ENCODE measurements at places on chromosomes 1 and 21. TPM values are rescaled to one million over a fixed set of nuclear protein-coding genes. Genes with fewer than 3 reads are reported as not detected.

GRCh38 chr1:89574621-89575020, 50.0 kb downstream of the LRRC8B start:
- no peak for DNase-seq

GRCh38 chr1:10511494-10511885, 36.7 kb downstream of the PEX14 start:
- no peak for DNase-seq

DNA sequence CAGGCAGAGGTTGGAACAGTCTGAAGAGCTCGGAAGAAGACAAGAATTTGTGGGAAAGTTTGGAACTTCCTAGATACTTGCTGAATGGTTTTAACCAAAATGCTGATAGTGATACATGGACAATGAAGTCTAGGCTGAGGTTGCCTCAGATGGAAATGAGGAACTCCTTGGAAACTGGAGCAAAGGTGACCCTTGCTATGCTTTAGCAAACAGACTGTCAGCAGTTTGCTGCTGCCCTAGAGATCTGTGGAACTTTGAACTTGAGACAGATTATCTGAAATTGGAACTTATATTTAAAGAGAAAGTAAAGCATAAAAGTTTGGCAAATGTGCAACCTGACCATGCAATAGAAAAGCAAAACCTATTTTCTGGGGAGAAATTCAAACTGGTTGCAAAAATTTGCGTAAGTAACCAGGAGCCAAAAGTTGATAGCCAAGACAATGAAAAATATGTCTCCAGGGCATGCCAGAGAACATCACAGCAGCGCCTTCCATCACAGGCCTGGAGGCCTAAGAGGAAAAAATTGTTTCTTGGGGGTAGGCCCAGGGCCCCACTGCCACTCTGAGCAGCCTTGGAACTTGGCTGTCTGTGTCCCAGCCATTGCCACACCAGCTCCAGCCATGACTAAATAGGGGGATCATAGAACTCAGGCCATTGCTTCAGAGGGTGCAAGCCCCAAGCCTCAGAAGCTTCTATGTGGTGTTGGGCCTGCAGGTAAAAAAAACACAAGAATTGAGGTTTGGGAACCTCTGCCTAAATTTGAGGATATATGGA, 675.3 kb downstream of the LTN1 start:
- no peak for DNase-seq

GRCh38 chr21:34046917-34047316, 26.5 kb upstream of the MRPS6 start:
- DNase-seq = no peak

GRCh38 chr1:75203415-75204277, 69.5 kb downstream of the LHX8 start:
- peak; percentile 44 for DNase-seq

- no peak for DNase-seq
These were observed 727.7 kb downstream of the USP25 start for GRCh38 chr21:16457498-16457897.

GRCh38 chr1:169443923-169444322, 16.6 kb upstream of the CCDC181 start:
- no peak for DNase-seq

DNA sequence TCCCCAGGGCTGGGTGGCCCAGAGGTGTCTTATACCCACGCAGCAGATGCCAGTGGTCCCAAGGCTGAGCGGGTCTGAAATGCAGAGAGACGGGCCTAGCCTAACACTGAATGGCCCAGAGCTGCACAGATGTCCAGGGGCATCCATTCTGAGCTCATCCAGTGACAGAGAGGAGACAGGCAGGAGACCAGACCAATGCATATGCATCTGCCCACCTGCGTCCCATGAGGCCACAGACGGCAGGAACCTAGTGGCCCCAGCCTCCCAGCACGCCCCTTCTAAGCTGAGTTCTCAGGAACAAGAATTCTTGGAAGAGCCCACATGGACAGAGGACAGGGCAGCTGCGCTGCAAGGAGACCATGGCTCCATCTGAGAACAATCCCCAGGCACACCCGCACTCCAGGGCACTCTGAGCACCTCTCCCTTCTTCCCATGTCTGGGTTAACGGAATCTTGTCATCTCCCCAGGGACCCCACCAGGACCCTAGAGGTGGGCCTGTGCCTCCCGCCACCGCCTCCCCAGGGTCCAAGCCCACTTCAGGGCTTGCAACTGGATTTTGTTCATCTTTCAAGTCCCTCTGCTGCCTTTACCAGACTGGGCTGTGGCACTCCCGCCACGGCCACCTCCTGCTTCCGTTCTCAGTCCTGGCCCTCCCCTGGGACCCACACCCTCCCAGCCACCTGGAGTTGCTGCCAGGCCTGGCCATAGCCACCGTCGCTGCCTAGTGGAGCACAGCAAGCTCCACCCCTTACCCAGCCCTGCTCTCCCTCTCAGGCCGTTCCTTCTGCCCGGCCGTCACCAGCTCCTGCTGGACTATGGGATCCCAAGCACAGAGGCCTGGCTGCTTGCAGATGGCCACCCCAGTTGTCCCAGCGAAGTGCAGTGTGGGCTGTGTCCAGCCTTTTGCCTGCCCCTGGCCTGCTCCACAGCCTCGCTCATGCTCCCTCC, 3.3 kb downstream of the WNT3A start:
- DNase-seq = no peak

DNA sequence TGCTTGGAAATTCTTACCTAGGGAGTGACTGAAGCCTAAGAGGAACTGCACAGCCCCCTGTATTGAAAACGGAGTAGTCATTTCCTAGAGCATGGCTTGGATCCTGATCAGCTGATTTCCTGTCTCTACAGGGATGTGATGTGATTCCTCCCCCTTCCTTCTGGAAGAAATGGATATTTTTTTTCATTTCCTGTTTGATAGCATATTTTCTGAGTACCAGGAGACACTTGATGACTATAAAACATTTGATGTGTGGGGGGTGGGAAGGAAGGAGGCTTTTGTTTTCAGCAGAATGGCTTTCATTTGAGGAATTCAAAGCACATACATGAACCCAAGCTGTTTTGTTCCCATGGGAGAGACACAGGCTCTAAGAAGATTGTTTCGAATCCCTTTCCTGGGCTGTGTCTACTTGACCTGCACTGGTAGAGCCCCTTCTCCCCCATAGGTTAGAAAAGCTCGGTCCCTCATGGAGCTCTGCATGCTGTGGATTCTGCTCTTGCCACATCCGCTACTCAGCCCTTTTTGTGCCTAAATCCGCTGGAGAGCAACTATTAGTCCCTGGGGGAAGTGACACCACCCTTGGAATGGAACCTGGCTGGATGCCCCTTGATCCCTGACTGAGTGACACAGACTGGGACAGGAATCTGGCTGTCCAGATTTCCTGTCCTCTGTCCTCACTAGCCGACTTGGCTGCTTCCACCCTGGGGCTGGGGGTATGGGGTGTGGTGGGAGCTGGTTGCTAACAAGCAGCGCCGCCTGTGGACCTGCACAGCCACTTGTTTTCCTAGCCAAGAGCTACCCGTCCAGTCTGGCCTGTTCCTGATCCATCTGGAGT, 71.8 kb upstream of the MACF1 start:
- peak; percentile 52 for DNase-seq

DNA sequence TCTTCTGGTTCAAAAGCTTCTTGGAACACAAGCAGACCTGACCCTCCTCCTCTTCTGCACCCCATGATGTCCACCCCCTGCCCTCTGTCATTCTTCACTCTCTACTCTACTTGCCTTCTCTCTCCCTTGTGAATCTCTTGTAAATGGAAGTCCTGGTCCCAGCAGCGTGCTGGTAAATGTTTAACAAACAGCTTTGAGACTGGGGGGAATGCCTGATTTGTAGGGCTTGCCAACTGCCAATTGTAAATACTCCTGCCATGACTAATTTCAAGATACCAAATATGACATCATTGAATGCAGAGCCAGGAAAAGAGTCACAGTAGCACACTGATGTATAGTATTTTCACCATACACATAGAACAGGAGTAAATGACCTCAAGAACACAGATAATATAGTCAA, 40.9 kb upstream of the LRRN2 start:
- DNase-seq = peak; percentile 68

DNA sequence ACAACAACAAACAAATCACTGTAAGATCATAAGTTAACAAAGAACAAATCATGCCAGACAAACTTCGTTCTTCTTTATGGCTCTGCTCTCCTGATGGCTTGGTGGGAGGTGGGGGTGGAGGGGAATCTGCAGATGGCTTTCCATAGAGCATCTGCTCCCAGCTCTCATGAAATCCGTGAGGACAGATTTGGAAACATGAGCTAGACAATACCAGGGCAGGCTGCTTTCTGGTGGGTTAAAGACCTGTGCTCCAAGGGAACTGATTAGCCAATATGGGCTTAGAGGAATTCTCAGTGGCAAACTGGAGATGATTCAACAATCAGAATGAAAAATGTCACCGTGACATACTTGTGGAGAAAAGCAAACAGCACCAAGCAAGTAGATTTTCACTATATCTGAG, 69.4 kb upstream of the TLR5 start:
- no peak for DNase-seq

DNA sequence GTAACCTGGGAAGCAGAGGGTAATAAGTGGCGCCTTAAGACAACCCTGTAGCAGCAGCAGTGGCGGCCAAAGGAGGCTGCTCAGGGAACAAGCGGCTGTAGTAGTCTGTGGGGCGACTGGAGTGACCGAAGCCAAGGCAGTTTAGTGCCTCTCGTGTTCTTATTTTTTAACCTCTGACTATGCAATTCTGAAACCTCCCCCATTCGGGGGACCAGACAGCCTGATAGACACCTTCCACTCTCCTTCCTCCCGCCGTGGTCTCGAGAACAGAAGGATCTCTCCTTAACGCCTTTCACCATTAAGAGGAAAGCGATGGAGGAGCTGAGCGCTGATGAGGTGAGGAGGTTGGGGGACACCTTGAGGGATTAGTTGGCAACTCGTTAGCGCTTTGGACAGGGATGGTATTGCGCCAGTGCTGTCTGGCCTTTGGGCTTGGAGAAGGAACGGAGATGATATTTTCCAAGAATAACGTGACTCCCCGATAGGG, 644 bp downstream of the UBE4B start:
- no peak for DNase-seq

DNA sequence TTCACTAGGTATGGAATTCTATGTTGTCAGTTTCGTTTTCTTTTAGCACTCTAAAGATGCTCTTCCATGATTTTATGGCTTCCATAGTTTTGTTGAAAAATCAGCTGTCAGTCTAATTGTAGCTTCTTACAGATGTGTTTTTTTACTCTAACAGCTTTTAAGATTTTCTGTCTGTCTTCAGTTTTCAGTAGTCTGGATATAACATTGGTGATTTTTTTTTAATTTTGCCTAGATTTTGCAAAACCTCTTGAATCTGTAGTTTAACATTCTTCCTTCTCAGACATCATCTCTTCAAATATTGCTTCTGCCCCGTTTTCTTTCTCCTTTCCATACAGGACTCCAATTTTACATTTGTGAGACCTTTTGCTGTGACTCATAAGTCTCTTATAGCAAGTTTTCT, 17.9 kb upstream of the DYRK1A start:
- DNase-seq = no peak

GRCh38 chr1:160705742-160706141, 5.9 kb downstream of the CD48 start:
- no peak for DNase-seq

- DNase-seq = peak; percentile 13
These were observed 25.1 kb upstream of the B3GALT2 start for GRCh38 chr1:193211539-193211938.

GRCh38 chr1:189175889-189176288, 1301.8 kb downstream of the BRINP3 start:
- DNase-seq = no peak

DNA sequence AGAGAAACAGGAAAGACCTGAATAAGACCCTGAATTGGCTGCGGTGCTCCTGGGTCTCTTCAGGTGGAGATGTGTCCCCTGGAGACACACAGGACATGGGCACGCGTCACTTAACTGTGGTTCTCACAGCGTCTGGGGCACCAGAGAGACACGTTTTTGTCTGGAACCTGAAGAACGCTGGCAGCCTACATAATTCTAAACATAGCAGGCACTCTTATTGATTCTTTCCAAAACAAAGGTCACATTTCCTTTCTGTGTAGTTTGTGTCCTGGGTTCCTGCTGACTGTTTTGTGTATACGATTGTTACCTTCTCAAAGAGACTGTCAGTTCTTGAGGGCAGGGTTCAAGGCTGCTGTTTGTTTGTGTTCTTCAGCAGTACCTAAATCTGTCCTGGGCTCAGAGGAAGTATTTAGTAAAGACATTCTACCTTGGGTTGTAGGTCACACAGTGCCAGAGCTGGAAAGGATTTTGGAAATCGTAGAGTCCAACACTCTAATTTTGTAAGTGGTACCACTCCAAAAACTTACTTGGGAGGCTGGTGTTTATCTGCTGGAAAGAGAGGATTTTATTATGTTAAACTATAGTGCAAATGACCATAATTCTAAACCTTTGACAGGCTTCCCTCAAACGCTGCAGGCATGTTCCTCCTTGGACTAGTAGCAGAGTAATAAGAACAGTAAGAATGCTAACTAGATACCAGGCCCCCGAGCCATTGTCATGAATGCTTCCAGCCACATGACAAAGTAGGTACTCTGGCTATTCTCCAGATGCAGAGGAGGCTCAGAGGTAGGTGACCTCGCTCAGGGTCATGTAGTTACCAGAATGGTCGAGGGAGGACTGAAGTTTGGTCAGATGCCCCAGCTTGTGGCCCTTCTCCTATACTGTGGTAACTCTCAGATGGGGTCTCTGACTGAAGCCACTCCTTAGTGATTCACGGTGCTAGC, 164.3 kb downstream of the DHRS3 start:
- DNase-seq = no peak

- no peak for DNase-seq
These were observed 10.9 kb upstream of the MPZL1 start for GRCh38 chr1:167710836-167711235.

- DNase-seq = no peak
These were observed 96.5 kb downstream of the DTL start for GRCh38 chr1:212132025-212132424.

DNA sequence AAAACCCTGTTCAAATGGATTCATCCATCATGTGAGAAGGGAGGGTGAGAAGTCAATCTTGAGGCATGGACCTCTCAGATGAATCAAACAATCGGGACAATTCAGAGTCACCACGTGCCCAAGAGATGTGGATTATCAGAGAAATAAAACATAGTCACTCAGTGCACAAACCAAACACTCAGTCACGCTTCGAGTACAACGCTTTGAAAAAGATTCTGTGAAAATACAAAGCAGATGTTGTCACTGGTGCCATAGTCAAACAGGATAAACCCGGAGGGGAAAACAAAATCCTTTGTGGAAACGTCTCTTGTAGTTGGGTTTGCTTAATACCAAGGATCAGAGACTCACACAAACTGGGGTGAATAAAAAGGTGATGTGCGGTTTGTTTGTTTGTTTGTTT, 188.4 kb downstream of the RRAGC start:
- DNase-seq = no peak

CHD5 gene
- 2.4 TPM for total RNA-seq

ENTREP3 gene
- total RNA-seq = 1.2 TPM

PPM1J gene
- total RNA-seq = not detected

GPN2 gene
- 6.3 TPM for total RNA-seq

TRIM58 gene
- total RNA-seq = 7.7 TPM

POU3F1 gene
- total RNA-seq = not detected

KIF26B gene
- total RNA-seq = 43.1 TPM

SPRR4 gene
- not detected for total RNA-seq

Measured in umbilical cord (tissue), 2 donors.